ENCODE measurements at places on chromosomes 16 and 17.

DNA sequence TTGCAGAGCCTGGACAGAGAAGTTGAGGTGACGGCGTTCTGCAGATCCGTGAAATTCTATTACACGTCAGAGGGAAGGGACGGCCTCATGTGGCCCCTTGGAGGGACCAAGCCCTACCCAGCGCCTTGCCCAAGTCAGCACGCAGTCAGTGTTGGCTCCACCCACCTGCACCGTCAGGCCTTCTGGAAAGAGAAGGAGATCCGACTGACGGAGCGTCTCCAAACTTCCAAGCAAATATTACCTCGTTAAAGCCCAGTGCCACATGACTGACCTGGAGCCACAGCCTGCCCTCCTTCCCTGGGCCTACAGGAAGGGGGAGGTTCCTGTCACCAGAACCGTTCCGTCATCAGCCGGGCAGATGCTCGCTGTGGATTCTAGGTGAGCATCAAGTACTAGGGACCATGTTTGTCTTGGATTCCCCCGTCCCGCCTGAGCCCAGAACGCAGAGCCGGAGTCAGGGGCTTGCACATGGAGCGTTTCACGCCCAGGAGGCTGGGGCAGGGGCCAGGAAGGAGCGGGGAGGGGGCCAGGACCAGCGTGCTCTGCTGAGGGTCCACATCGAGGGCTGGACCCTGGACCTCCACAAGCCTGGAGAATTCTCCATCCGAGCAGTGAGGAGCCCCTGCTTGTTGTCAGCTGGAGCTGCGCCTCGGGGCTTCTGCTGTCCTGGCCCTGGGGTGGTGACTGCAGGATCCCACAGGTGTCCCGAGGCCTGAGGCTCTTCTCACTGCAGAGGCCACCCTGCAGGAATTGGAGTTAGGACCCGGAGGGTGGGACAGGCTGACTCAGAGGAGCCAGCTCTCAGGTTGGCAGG, 22.6 kb upstream of the METRNL start:
- no peak for DNase-seq

GRCh38 chr16:83549316-83550182, 258.2 kb upstream of the HSBP1 start:
- DNase-seq = no peak

- DNase-seq = no peak
These were observed 58.7 kb downstream of the HSD17B2 start for GRCh38 chr16:82093666-82094300.

DNA sequence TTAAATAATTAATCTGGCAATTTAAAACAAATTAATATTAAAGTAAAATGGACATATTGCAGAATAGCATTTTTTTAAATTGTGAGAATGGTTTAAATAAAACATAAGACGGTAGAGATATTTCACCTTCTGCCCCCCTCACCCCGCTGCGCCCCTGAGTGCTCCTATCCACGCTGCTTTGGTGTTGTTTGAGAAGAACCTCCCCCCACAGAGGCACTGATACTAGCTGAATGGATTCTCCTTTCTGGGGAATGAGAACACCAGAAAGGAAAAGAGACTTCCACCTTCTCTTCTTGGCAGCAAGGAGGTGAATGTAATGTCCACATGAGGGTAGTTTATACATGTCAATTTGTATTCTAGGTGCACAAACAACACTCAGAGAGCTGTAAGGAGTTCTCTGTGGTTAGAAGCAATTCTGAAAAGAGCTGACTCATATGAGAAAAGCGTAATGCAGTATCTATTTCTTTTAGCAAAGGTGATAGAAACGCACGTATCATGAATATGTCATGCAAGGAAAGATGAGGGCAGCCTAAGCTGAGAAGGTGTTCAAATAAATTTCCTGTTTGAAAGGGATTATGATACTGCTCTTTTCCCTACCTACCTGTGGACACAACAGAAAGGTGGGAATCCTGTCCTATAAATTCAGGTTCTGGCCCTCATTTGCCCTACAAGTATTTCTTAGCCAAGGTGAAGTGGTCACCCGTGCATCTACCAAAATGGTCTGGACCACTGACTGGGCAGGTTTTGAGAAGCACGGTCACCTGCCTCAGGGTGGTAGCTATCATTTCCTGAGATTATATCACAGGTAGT, 126.9 kb downstream of the PARN start:
- no peak for DNase-seq

DNA sequence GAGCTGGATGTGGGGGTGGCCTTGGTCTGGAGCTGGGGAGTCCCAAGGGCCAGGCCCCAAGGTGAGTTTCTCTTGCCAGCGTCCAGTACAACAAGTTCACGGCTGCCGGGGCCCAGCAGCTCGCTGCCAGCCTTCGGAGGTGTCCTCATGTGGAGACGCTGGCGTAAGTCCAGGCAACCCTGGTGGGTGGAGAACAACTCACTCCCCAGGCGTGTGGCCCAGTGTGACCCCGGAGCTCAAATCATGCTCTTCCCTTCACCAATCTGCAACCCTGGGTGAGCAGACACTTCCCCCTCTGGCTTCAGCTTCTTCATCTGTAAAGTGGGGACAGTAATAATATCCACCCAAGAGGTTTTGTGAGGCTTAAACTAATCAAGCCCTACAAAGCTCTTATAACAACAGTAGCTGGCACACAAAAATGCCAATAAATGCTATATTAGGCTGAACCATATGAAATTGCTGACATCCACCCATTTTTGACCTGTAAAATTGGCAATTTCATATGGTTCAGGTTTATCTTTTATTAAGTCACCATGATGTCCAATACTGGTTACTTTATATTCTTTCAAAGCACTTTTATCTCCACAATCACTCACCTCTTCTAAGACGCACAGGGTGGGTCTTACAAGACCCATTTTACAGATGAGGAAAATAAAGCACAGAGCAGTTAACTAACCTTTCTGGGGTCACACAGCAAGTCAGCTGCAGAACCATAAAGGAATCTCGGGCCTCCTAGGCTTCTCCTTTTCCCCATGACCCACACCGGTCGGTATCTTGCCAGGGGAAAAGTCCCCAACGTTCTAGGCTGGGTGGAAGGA, 19.7 kb downstream of the DEXI start:
- no peak for DNase-seq

- DNase-seq = no peak
These were observed 41.7 kb downstream of the ANKFY1 start for GRCh38 chr17:4221899-4222659.

DNA sequence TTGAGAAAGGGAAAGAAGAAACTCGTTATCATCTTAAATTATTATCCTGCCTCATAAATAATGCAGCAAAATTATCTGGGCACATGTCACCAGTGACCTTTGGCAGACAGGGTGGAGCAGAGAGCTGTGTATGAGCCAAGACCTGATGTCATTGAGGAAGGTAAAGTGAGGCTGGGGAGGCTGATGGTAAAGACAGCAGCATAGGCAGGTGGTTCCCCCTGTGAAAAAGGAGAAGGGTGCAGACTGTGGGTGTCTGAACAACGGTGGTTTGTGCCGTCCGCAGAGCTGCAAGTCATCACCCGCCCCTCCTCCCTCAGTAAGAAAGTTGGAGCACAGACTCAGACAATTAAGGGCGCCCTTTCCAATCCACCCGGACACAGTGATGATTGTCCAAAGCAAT, 30.8 kb upstream of the METTL16 start:
- DNase-seq = no peak

GRCh38 chr16:87185308-87185707, 131.9 kb downstream of the C16orf95 start:
- DNase-seq = no peak

GRCh38 chr16:3131755-3132377, 3.0 kb upstream of the ZNF213 start:
- DNase-seq = no peak

- no peak for DNase-seq
These were observed 12.9 kb downstream of the SEZ6 start for GRCh38 chr17:28992625-28993600.

DNA sequence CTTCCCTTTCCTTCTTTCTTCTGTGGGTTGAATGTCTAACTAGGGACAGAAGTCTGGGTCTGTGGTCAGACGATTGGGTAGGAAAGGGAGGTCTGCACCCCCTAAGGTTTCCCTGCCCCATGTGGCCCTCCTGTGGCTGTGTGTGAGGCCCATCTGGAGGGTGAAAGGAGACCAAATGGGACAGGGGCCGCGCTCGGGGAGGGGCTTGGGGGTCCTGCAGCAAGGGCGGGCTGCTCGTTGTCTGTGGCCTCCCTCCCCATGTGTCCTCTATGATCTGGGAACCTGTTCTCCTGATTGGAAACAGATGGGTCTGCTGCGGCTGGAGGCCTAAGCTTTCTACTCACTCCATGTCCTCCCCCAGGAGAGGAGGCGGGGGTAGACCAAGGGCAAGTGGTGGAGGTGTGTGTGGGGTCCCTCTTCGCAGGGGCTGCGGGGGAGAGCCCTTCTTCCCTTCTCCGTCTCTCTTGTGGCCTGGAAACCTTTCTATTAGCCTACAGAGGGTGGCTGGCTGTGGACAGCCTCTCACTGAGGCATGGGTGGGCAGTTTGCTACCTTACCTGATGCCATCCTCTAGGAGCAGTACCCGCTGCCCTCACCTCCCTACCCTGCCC, 18.6 kb downstream of the IGFBP4 start:
- no peak for DNase-seq

DNA sequence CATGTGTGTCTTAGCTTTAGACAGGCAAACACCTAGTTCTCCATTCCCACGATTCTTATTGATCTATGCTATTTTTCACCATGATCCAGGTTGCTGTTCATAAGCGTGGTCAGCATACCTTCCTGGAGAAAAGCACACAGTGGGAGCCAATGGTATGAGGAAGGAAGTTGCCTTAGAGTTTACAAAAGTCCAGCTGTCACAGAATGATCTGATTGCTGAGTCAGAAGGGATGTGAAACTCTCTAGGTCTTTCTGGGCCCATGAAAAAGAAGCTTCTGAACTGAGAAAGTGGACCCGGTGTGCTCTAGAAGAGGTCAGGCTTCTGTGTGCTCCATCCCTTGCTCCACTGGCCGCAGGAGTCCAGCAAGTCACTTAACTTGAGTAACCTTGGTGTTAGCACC, 71.0 kb upstream of the CCL1 start:
- DNase-seq = no peak

DNA sequence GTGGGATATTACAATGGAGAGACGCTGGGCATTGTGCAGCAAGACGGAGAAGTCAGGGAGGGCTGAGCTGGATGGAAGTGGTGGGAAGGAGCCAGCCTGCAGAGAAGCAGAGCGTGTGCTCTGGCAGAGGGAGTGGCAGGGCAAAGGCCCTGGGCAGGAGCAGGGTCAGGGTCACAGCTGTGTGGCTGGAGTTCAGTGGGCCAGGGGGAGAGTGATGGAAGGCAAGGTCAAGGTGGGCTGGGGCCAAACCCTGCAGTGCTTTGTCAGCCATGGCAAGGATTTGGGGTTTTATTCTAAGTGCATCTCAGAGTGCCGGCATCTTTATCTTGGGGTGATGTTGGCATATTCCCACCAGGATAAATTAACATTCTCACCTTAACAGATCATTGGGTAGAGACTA, 31.9 kb upstream of the C16orf78 start:
- no peak for DNase-seq

DNA sequence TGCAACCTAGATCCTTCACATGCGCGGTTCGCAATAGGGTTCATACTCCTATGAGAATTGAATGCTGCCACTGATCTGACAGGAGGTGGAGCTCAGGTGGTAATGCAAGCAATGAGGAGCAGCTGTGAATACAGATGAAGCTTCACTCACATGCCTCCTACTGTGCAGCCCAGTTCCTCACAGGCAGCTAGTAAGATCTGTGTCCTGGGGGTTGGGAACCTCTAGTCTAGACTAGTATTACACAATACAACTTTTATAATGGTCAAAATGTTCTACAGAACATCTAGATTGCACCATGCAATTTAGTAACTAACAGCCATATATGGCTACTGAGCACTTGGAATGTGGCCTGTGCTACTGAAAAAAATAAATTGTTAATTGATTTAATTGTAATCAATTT, 26.7 kb downstream of the ABCA5 start:
- no peak for DNase-seq

DNA sequence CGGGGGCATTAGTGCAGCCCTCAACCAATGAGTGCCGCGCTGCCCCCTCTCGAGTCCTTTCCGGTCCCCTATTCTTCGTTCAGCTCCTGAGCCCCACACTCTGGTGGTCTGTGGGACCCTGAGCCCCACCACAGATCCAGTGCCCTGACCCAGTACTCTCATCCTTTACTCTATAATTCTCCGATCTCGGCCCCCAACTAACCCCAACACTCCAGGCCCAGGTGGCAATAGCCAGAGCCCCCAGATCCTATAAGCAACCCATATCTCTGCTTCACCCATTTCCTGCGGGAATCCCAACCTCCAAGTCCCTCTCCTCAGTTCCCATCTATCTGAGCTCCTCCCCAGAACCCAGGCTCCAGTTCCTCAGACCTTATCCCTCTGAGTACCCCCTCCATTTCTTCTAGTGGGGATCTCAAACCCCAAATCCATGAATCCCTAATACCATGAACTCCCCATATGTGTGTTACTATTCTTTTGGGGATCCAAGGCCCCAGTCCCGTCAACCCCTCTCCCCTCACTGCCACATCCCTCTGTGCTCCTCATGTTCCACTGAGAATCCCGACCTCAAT, 1.0 kb upstream of the TBC1D10B start:
- no peak for DNase-seq

DNA sequence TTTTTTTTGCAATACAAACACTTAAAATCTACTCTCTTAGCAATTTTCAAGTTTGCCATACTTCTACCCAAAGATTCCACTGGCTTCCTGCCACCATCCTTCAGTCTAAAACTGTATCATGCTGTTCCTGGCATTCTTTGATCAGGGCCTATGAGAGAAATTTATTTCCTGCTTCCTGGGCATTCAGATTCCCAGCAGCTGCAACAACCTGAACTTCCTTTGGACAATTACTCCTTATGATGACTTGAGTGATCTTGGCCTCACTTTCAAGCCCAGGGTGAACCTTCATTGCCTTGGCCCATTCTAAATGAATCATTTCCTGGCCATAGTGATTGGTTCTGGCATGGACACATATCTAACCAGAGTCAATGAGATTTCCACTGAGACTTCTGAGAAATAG, 18.0 kb upstream of the MON1B start:
- DNase-seq = no peak

GRCh38 chr16:69773260-69773947, 11.3 kb downstream of the WWP2 start:
- DNase-seq = no peak

DNA sequence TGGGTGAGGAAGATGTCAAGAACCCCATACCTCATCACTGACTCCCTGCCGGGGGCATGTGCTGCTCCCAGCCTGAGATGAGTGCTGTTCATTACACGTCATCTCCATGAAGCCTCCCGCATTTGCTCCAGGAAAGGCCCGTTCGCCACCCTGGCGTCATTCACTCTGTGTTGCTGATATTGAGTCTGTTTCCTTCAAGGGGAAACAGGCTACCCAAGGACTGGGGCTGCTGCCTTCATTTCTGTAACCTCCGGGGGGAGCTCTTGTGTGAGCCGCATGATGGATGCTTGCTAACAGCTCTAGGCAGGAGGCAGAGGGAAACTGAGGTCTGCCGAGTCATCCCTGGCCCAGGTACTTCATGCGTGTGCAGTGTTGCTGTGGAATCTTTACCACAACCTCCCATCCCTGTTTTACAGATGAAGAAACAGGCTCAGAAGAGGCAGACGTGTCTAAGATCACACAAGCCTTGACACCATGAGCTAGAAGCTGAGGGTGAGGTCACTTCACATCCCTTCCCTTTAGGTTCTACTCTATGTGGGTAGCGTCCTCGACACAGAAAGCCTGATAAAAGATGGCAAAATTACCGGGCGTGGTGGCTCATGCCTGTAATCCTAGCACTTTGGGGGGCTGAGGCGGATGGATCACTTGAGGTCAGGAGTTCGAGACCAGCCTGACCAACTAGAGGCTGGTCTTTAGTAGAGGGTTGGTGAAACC, 3.5 kb upstream of the ARMC5 start:
- DNase-seq = no peak

Data from cerebellar nuclear complex (tissue), 1 donor.